Stimulated activated naive B cell treated with anti-CD40 and anti-IgM and Interleukin-4, amounts not matched to agents 10 μg/mL and 1 μg/mL and 100 μg/mL, for 72 hours (primary cell): ENCODE measurements at places on chromosomes 6 and 20.

DNA sequence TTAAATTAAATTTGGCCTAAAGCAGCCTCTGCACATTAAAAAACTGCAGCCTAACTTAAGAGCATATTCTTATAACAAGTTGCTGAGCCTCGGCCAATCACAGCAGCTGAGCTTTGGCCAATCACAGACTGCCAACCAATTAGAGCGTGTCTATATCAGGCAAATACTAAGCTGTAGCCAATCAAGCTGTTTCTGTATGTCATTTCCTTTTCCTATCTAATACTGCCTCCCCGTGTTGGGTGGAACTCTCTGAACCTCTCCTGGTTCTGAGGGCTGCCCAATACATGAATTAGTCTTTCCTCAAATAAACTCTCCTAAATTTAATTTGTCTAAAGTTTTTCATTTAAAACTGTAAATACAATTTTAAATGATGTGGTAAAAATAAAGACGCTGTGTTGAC lies 3.9 kb upstream of the TMEM244 start:
- DNase-seq = no peak

DNA sequence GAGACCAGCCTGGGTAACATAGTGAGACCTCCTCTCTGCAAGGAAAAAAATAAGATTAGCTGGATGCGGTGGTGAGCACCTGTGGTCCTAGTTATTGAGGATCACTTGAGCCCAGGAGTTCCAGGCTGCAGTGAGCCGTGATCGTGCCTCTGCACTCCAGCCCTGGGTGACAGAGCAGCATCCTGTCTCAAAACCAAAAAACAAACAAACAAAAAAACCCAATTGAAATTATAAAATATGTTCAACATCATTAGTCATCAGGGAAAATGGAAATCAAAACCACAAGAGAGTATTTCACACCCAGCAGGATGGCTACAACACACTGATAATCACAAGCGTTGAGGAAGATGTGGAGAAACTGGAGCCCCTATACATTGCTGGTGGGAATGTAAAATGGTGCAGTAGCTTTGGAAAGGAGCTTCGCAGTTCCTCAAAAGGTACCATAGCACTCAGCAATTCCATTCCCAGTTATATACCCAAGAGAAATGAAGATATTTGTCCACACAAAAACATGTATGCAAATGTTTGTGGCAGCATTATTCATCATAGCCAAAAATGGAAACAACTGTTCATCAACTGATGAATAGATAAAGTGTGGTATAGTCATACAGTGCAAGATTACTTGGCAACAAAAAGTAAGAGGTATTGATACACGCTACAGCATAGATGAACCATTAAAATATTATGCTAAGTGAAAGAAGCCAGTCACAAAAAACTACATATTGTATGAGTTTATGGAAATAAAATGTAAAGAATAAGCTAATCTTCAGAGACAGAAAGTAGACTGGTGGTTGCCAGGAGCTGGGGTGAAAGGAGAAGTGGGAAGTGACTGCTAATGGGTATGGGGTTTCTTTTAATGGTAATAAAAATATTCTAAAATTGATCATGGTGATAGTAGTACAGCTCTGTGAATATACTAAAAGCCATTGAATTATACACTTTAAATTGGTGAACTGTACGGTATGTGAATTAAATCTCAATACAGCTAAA lies 38.7 kb upstream of the RIPOR2 start:
- peak; percentile 29 for DNase-seq

- DNase-seq = no peak
Measured at GRCh38 chr6:167659046-167659445, 167.7 kb upstream of the AFDN start.

GRCh38 chr6:35258336-35258735 lies 1.2 kb upstream of the ZNF76 start:
- no peak for DNase-seq

GRCh38 chr20:24616258-24617079 lies 147.0 kb downstream of the SYNDIG1 start:
- DNase-seq = no peak

DNA sequence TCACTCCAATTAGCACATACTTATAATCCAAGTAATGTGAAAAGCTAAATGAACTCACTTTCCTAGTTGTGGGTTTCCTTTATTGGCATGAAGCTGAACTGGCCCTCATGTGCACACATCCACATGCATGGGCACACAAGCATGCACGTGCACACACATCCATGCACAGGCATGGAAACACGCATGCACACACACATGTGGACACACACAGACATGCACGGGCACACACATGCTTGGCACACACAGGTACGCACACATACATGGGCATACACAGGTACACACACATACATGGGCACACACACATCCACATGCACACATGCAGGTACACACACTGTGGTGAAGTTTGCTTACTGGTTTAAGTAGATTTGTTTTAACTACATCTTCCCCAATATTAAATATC lies 23.8 kb downstream of the SYNDIG1 start:
- no peak for DNase-seq

GRCh38 chr20:16842486-16843120 lies 94.4 kb downstream of the OTOR start:
- DNase-seq = no peak
